Spleen (tissue), 13 donors: ENCODE measurements at places on chromosomes 12 and 14. TPM values are rescaled to one million over a fixed set of nuclear protein-coding genes. Genes with fewer than 3 reads are reported as not detected.
A peak's percentile ranks its signal among the peaks of the same experiment; 100 is the strongest.

DNA sequence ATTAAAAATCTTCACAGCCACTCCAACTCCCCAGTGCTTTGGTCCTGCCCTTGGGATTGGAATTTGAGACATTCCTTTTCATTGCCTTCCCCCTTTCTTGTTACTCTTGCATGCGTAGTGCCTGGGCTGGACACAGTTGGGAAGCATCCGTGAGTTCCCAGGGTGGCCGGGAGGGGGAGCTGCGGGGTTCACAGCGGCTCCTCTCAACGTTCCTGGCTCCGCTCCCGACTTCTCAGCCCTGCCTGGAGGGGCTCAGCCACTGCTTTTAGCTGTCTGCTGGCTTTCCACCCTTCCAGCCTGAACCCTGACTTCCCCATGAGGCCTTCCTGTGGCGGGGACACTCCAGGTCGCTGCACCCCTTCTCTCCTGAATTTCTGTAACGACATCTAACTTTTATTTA, 3.2 kb downstream of the TEX52 start:
- peak; percentile 87 for DNase-seq

ARF3 gene
- 71.5 TPM for total RNA-seq

DNA sequence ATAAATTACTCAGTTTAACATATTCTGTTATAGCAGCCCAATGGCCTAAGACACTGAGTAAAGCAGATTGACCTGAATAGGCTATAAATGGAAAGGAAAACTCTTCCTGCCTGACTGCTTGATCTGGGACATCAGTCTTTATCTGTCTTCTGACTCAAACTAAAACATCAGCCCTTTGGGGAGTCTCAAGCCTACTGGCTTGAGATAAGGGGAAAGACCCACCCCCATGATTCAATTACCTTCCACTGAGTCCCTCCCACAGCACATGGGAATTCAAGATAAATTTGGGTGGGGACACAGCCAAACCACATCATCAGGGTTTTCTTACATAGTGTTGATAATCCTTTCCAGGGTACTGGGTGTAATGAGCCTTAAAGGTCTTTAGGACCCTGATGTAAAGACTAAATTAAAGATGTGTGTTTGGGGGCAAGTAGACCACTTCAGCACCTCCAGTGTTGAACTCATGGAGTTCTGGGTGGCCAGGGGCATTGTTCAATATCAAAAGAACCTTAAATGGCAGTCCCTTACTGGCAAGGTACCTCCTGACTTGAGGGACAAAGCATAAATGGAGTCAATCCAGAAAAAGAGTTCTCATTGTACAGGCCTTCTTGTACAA, 67.8 kb downstream of the TSHR start:
- DNase-seq: no peak

DNA sequence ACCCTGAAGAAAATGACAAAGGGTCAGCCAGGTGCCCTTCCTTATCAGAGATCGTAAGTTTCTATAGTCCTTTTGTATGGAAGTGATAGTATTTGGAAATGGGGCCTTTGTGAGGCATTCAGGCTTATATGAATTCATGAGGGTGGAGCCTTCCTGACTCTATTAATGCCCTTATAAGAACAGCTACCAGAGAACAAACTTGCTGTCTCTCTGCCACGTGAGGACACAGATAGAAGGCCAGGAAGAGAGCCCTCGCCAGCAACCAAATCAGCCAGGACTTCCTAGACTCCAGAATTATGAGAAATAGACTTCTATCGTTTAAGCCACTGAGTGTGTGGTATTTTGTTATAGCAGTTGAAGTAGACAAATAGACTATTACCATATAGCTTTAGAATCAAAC, 36.7 kb downstream of the TRMT5 start:
- DNase-seq: no peak

- no peak for DNase-seq
Measured at GRCh38 chr12:127311720-127312364, 955.1 kb upstream of the TMEM132C start.

DNA sequence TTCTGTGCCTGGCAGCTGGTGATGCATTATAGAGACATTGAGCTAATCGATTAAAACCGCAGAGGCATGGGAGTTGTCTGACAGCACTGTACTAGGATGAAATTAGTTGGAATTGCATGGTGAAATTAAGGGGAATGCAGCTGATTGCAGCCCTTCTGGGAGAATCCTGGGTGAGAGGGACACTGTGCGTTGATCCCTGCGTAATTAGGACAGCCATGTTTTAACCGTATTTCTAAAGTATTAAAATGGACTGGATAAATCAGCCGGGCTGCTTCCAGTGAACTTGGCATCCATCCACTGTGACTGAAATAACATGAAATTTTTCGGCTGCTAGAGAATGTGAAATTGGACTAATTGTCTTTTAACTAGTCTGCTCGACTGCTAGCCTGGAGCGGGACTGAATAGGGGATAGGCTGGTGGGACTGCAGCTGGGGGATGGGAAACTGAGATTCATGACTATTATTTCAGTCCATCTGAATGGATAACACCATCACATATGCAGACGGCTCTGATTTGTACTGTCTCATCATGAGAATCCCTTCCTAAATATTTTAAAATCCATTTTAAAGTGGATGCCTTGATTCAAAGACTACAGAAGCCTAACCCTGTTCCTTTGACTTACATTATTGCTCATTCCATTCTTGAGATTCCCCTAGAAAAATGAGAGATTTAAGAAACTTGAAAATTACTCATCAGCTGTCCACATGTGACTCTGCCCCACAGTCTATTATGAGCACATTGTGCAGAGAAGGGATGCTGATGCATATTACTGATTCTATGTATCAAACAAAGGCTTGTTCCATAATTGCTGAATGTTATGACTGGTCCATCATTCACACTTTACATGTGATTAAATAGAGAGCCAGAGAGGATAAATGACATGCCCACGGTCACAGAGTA, 343.9 kb downstream of the NPAS3 start:
- DNase-seq: no peak
